D341Med (cell line): ENCODE measurements at places on chromosomes 12 and 14.

DNA sequence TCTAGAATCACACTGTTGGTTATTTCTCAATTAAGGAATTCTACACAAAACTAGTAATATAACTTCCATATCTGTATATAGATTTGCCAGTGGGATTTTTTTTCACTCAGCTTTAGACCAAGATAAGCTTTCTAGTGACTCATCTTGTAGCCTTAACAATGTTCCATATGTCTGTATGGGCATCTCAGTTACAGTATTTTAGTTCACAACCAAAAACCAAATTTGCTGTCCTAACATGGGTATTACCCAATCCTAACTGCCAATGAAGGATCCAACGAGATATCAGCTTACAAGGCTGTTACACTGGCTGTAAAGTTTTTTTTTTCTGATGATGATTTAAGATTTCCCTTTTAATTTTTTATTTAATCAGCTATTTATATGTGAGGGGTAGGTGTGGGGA, 31.5 kb upstream of the KRR1 start:
- DNase-seq: no peak

DNA sequence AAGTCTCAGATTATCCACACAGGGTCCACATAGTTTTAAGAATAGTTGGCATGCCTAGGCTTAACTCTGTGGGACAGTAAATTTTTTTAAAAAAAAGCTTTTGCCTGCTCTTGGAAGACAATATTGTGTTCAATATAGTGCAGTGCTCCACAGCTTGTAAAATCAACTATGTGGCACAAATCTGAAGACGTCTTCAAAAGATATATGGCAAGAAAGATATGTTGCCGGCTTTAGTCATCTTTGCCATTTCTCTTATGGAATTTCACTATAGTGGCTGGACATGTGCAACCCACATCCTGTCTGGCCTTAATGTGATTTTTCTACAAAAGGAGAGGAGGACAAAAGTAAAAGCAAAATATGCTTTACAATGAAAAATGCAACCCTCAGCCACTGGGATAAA, 90.5 kb downstream of the MGST1 start:
- DNase-seq: no peak

DNA sequence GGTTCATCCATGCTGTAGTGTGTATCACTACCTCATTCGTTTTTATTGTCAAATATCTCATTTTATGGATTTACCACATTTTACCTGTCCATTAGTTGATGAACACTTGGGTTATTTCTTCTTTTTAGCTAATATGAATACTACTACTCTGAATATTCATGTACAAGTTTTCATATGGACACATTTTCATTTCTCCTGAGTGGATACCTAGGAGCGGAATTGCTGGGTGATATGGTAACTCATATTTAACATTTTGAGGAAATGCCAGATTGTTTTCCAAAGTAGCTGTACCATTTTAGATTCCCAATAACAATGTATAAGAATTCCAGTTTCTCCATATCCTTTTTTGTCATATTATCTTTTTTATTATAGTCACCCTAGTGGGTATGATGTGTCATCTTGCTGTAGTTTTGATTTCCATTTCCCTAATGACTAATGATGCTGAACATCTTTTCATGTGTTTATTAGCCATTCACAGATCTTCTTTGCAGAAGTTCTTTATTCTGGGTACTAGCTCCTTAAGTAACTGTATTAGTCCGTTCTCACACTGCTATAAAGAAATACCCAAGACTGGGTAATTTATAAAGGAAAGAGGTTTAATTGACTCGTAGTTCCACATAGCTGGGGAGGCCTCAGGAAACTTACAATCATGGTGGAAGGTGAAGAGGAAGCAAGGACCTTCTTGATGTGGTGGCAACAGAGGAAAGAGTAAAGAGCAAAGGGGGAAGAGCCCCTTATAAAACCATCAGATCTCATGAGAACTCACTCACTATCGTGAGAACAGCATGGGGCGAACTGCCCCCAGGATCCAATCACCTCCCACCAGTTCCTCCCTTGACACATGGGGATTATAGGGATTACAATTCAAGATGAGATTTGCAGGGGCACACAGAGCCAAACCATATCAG, 11.9 kb downstream of the NRDE2 start:
- DNase-seq: no peak

DNA sequence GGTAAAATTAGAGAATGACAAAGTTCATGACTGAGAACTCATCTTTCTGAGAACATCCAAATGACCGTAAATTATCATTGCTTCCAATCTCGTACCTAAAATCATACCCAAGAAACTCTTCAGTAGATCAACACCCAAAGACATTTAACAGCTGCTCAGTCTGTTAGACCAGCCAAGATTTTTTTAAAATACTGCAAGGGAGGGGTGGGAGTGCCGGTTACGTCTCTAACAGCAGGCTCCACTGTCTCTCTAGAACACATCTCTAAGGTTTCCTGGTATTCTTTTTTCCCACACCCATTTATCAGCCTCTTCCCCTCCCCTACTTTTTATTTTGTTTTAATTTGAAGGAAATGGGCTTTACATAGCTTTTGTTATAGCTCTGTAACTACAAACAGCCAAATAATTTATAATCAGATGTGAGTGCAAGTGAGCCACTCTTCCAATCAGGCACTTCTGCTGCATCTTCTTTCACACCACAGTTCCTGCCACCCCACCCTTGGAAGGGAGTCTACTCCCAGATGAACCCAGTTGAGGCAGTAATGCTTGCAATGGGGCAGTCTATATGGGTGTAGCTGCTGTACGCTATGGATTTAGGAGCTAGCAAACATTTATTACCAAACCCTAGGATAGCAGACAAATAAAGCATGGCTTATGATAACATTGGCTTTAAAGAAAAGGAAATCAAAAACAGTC, 21.9 kb downstream of the PTPRB start:
- no peak for DNase-seq

DNA sequence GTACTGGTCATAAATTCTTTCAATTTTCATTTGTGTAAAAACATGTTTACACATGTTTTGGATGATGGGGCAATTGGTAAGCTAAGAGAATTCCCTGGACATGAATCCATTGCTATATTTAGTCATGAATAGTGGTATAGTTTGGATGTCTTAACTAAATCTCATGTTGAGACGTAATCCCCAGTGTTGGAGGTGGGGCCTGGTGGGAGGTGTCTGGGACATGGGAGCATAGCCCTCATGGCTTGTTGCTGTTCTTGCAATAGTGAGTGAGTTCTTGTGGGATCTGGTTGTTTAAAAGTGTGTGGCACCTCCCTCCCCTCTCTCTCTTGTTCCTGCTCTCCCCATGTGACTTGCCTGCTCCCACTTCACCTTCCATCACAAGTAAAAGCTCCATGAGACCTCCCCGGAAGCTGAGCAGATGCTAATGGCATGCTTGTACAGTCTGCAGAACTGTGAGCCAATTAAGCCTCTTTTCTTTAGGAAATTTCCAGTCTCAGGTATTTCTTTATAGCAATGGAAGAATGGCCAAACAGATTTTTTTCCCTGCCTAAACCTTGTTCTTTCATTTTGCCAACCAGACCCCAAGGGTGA, 33.6 kb downstream of the CTSG start:
- DNase-seq: no peak

- no peak for DNase-seq
Observed at GRCh38 chr12:80498059-80498728, 54.2 kb downstream of the PTPRQ start.

DNA sequence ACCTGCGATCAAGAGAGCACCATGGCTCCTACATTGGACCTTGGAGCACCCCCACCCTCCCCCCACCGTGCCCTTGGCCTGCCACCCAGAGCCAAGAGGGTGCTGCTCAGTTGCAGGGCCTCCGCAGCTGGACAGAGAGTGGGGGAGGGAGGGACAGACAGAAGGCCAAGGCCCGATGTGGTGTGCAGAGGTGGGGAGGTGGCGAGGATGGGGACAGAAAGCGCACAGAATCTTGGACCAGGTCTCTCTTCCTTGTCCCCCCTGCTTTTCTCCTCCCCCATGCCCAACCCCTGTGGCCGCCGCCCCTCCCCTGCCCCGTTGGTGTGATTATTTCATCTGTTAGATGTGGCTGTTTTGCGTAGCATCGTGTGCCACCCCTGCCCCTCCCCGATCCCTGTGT, 1.8 kb upstream of the RNU7-1 start:
- no peak for DNase-seq

- DNase-seq: no peak
Observed at GRCh38 chr12:90304231-90304630, 595.6 kb upstream of the ATP2B1 start.

DNA sequence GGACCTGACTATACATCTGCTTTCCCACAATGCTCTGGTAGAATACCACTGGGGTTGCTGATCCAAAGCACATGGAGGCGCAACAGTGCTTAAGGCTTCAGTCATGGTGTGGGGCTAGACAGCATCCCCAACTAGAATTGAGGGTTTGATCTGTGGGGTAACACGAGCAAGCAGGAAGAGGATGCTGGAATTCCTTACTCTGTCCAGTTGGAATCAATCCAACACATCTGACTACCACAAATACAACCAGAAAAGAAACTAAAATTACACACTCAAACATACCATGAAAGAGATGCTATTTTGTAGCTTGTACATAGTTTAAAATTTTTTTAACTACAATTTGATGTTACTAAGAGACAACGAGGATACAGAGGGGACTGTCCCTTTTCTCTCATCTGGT, 40.4 kb upstream of the GTF2A1 start:
- no peak for DNase-seq

DNA sequence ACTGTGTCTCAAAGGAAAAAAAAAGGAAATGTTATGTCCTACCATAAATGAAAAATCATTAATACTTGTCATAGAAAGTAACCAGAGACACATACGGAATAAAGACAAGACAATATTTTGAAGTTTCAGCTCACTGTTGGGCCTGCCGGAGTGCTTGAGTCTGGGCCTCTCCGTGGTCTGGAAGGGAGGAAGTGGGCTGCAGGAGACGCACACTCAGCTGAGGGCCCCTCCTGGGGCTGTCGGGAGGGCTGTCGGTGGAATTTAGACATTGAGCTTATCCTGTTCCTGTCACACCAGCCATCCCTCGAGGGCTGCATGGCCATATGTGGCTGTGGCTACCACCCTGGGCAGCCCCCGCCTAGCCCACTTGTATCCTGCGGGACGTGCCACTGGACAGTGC, 80.6 kb downstream of the DDX51 start:
- DNase-seq: no peak

GRCh38 chr12:41224066-41224465, 35.9 kb downstream of the PDZRN4 start:
- no peak for DNase-seq
